Heart left ventricle (tissue), 16 donors: ENCODE measurements at places on chromosomes 2 and 18.

- no peak for DNase-seq
Measured at GRCh38 chr2:227615181-227615580, 541 bp upstream of the SCYGR3 start.

DNA sequence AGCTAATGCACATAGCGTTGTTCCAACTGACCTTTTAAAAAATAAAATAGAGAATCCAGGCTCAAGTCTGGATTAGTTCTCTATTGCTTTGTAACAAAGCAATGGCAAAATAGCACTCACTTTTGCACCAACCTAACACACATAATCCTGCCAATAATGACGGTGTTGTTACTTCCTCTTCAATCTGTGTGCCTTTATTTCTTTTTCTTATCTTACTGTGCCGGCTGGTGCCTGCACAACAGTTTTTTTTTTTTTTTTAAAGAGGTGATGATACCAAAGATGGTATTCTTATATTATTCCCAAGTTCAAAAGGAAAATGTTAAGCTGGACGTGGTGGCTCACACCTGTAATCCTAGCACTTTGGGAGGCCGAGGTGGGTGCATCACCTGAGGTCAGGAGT lies 3.4 kb downstream of the PLB1 start:
- DNase-seq: no peak

GRCh38 chr2:163312713-163313112 lies 423.1 kb downstream of the FIGN start:
- DNase-seq: no peak

DNA sequence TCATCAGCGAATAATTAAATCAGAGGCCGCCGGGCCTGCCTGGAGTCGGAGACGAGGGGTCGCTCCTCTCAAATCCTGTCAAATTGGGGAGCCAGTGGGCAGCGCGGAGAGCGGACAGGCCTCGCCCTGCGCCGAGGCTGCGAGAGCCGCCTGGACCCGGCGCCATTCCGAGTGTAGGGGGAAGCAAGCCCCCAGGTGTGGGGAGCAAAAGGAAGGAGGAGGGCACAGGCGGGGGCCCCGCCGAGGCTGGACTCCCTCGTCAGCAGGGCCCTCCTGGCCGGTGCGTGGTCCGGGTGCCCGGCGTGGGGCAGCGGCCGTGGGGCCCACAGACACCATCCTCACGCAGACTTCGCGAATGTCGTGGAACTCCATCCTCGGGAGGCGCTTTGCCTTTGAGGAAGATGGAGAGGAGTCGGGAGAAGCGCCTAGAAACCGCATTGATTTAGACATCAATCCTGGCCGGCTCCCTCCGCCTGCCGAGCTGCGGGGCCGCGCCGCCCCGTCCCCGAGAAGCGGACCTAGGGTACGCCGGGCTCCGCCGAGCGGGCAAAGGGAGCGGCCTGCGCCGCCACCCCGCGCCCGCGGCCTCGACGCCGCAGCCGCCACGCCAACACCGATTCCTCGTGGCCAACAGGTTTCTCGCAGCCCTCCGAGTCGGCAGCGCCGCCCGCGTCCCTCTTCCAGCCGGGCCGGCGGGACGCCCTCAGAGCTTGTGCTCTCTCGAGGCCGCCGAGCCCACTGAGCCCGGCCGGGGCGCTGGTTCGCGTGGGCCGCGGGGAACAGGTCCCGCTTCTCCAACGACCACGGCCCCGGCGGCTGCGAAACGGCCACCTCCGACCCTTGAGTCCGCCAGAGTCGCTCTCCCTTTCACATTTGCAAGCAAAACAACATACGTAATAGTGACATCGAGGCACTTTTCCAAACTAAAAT lies 6.7 kb upstream of the ONECUT2 start:
- DNase-seq: no peak

- DNase-seq: no peak
Measured at GRCh38 chr2:45156605-45157004, 147.4 kb upstream of the SIX2 start.

DNA sequence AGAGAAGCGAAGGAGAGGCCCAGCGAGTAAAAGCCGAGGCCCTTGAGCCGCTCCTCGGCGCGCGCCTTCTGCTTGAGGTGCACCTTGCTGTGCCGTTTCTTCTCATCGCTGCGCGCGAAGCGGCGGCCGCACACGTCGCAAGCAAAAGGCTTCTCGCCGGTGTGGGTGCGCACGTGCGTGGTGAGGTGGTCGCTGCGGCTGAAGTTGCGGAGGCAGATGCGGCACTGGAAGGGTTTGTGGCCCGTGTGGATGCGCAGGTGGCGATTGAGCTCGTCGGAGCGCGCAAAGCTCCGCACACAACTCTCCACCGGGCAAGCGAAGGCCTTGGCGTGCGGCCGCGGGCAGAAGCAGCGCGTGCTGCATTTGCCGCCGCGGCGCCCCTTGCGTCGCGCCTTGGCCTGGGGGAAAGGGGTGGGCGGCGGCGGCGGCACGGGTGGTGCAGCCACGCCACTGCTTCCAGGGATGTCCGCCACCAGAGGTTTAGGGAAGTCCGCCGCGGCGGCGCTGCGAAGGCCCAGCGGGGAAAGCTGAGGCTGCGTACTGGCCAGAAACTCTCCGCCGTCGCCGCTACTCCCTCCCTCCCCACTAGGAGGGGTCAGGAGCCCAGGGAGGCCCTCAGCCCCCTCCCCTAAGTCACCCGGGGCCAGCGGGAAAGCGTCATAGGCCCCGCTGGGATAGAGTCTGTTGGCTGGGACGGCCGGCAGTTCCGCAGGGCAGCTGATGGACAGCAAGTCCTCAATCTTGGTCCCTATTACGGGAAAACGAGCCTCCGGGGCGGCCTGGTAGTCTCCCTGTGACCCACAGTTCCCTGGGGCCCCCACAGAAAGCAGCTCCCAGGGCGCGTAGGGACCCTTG lies 1.7 kb downstream of the EGR4 start:
- DNase-seq: no peak
